ENCODE measurements at places on chromosomes 7 and 10. TPM values are rescaled to one million over a fixed set of nuclear protein-coding genes. Genes with fewer than 3 reads are reported as not detected.

Gene SNCG
- 111 TPM for total RNA-seq

Gene ZPBP
- total RNA-seq = not detected

Gene NKX2-3
- not detected for total RNA-seq

Gene TRIM74
- 0.51 TPM for total RNA-seq

Gene NME8
- total RNA-seq = not detected

Gene SPDYE16
- not detected for total RNA-seq

Gene BICC1
- 2.6 TPM for total RNA-seq

Gene C10orf90
- not detected for total RNA-seq

Gene UNC5B
- total RNA-seq = 12.1 TPM

Gene MSMB
- not detected for total RNA-seq

Gene GRM3
- not detected for total RNA-seq

Gene SYNPO2L
- not detected for total RNA-seq

Gene ADIRF
- total RNA-seq = 12.8 TPM

Gene OR13A1
- total RNA-seq = not detected

Gene OR2A14
- total RNA-seq = not detected

Gene NPFFR1
- total RNA-seq = not detected

Gene ETV1
- 5.6 TPM for total RNA-seq

Gene CTTNBP2
- total RNA-seq = 0.34 TPM

Gene CUBN
- total RNA-seq = 6.1 TPM

Gene CYP2E1
- total RNA-seq = 0.23 TPM

Gene ACTL6B
- total RNA-seq = not detected

Gene SEMA3D
- 20.4 TPM for total RNA-seq

Gene ARHGEF5
- total RNA-seq = 0.17 TPM

Gene NUDT1
- total RNA-seq = 14.2 TPM

Gene BLNK
- total RNA-seq = not detected

Gene ZCWPW1
- 0.98 TPM for total RNA-seq

Gene JCAD
- total RNA-seq = 74.7 TPM

Gene PLA2G12B
- total RNA-seq = 0.09 TPM

Gene CPVL
- total RNA-seq = 0.93 TPM

Gene ARMC10
- 29.7 TPM for total RNA-seq

Gene CDHR3
- 0.51 TPM for total RNA-seq

Gene CH25H
- total RNA-seq = 3.1 TPM

Gene SFRP4
- total RNA-seq = not detected

Gene CDCA7L
- 85.4 TPM for total RNA-seq

Gene FAM25G
- total RNA-seq = not detected

Gene TRIM73
- total RNA-seq = 0.60 TPM

Gene EGR2
- total RNA-seq = 0.37 TPM

Gene SFXN4
- 9.4 TPM for total RNA-seq

Gene STEAP4
- not detected for total RNA-seq

Gene RBM20
- 5.3 TPM for total RNA-seq

Gene PGAM2
- 0.51 TPM for total RNA-seq

Gene XPNPEP1
- 256 TPM for total RNA-seq

Gene ADAP1
- total RNA-seq = 1.7 TPM

Gene AMPH
- not detected for total RNA-seq

Gene HOXA3
- 2.4 TPM for total RNA-seq

Gene PSD
- 0.34 TPM for total RNA-seq

Gene MACROH2A2
- under 0.01 TPM for total RNA-seq

Gene TMEM196
- total RNA-seq = not detected

Gene SPAG6
- total RNA-seq = not detected

Gene CD36
- 171 TPM for total RNA-seq

Gene STEAP2
- 1.7 TPM for total RNA-seq

Gene ZNF277
- total RNA-seq = 61.9 TPM

Gene CCDC146
- total RNA-seq = 1.4 TPM

Gene COL13A1
- total RNA-seq = 6.6 TPM

Gene ITGA8
- total RNA-seq = 0.23 TPM

Gene HERC4
- 51.7 TPM for total RNA-seq

Data from dermis blood vessel endothelial cell (primary cell).